Muscle of leg (tissue), 16 donors: ENCODE measurements at places on chromosomes 5 and 9. TPM values are rescaled to one million over a fixed set of nuclear protein-coding genes. Genes with fewer than 3 reads are reported as not detected.

The PRLR gene
- polyA plus RNA-seq, result 0.60 TPM

The PCDHA2 gene
- polyA plus RNA-seq, result 0.05 TPM

The TERT gene
- polyA plus RNA-seq, result 0.08 TPM

The ZBED3 gene
- polyA plus RNA-seq, result 8.9 TPM

The PTPA gene
- 122 TPM for polyA plus RNA-seq

The SPINK1 gene
- 1.8 TPM for polyA plus RNA-seq

The IFNA21 gene
- polyA plus RNA-seq, result not detected

The CTXN3 gene
- 3.7 TPM for polyA plus RNA-seq

The MEF2C gene
- polyA plus RNA-seq, result 440 TPM

The ORM2 gene
- not detected for polyA plus RNA-seq

The GLDC gene
- polyA plus RNA-seq, result 1.5 TPM

The HAVCR2 gene
- polyA plus RNA-seq, result 2.0 TPM

The MCTP1 gene
- 7.1 TPM for polyA plus RNA-seq

The PCDHA8 gene
- polyA plus RNA-seq, result not detected

The IGFBPL1 gene
- 0.76 TPM for polyA plus RNA-seq

The ACER2 gene
- 1.4 TPM for polyA plus RNA-seq

- DNase-seq, result no peak
Observed at GRCh38 chr5:124110942-124111341, 599.0 kb downstream of the CSNK1G3 start.

DNA sequence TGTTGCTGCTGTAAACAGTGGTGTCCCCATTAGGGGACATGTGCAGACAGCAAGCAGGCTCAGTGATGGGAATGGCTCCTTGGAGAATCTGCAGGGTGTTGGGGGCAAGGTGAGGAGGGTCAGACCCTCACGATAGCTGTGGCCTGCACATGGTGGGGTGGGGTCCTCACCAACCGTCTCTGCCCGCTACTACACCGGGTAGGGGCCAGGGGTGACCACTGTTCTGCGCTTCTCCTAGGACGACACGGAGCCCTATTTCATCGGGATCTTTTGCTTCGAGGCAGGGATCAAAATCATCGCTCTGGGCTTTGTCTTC lies 4.9 kb downstream of the CACNA1B start:
- no peak for DNase-seq

GRCh38 chr5:110038297-110038997 lies 348.7 kb downstream of the MAN2A1 start:
- DNase-seq, result no peak

- DNase-seq, result no peak
Observed at GRCh38 chr5:67098656-67099055, 97.9 kb downstream of the CD180 start.

- DNase-seq, result no peak
Observed at GRCh38 chr9:95092262-95093072, 225.0 kb downstream of the FANCC start.

- DNase-seq, result peak; percentile 9
Observed at GRCh38 chr5:169494941-169495548, 88.5 kb upstream of the SPDL1 start.

GRCh38 chr5:173245319-173246134 lies 10.5 kb upstream of the NKX2-5 start:
- no peak for DNase-seq

GRCh38 chr9:19397845-19398244 lies 11.0 kb upstream of the ACER2 start:
- no peak for DNase-seq

DNA sequence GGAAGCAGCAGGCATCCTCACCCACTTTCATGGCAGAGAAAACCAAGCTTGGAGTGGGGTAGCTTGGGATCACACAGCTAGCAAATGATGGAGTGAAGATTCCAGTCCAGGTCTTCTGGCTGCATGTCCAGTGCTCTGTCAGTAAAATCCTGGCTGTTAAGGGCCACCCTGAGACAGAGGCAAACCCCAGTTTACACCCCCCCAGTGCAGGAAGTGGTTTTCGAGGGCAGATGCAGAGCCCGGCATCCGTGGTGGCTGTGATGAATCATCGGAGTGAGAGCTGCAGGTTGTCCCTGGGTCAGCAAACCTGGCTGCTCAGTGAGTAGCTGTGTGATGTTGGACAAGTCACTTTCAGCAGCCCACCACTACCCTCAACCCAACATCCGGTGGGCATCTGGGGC lies 115.4 kb downstream of the RGS3 start:
- DNase-seq, result peak; percentile 52

- no peak for DNase-seq
Observed at GRCh38 chr9:97938081-97938644, at the start of gene HEMGN. TSS of gene HEMGN (minus strand) at chr9:97938172. CDS start at chr9:97938136, 36 bp downstream.

DNA sequence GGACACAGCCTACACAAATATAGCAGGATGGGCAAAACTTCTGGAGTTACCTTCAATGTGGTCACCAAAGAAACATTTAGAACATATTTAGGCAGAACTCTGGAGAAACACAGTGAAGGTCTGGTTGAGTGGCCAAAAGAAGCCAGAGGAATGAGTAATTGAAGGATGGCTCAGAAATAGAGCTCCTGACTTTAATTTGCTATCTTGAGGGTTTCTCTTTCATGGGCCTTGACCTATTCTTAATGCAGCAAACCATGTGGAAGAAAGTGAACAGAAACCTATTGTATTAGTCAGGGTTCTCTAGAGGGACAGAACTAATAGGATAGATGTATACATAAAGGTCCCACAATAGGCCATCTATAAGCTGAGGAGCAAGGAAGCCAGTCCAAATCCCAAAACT lies 650.5 kb downstream of the ACTL7B start:
- DNase-seq, result no peak

DNA sequence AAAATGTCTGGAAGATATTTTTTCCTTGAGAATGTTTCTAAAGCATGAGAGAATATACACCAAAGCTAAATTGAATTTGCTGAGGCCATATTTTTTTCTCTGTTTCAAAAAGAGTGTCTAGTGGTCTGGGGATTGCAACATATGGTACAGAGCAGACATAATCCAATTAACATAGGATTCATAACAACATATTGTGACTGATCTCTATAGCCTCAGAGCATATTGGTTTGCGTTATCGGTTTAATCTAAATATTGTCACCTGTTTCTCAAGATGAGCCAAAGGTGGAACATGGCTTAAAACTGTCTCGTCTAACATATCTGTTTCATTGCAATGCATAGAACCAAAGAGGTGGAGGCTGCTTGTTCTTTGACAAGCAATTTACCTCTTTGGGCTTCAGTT lies 3.9 kb downstream of the PPP3R2 start:
- no peak for DNase-seq

GRCh38 chr9:36451949-36452348 lies 51.9 kb upstream of the RNF38 start:
- no peak for DNase-seq

DNA sequence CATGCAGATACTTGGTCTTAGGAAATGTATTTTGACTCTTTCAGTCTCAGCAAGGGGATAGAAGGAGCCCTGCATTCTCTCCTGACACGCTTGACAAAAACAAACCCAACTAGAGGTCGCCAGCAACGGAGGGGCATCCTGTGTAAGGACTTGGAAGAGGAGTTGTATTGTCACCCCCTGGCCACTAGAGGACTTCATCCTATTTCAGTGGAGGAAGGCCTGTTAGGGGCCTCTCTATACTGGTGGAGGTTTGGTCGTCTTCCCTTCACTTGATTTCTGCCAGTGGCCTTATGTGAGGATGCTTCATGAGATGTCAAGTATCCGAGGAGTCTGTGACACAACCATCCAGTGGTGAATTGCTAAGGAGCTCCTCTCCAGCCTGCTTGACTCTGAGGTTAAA lies 122.8 kb upstream of the STC2 start:
- no peak for DNase-seq

GRCh38 chr5:51651889-51652288 lies 268.6 kb downstream of the ISL1 start:
- DNase-seq, result no peak

DNA sequence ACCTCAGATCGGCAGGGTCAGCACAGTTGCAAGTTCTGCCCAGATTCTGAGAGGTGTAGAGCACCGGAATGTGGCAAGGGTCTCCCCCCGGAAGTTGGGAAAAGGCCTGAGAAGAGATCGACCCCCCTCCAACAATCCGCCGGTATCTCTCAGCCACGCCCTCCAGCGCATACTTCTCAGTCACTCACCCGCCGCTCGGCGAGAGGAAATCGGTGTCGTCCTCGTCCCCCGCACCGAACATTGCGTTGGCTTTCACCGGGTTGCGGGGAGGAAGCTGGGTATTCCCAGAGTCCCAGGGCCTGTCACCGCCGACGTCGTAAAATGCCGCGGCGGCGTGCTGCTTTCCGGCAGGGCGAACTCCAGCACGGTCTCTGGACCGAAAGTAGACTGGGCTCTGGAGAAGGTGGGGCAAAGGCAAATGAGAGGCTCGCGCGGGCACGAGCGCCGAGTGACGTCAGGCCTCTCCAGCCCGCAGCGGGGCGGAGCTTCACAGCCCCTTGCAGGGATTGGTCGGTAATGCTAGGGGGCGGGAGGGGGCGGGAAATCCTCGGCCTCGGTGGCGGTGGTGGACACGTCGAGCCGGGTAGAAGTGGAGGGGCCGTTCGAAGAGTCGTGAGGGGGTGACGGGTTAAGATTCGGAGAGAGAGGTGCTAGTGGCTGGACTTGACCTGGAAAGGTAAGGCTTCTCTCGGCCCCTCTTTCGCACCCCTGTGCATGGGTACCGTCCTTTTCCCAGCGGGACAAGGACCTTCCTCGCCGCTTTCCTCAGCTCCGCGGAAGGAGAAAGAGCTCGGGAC lies at the start of the genes FKBP15 and SLC31A1:
FKBP15 (minus strand) TSS at position 275 of the 797 bp plus-strand sequence; CDS start at position 241, 34 bp downstream.
SLC31A1 (plus strand) TSS at position 542 of the 797 bp plus-strand sequence. CDS start 34,605 bp downstream, outside the sequence.
- DNase-seq, result peak; percentile 100

GRCh38 chr5:78600687-78601414 lies 47.7 kb downstream of the LHFPL2 start:
- DNase-seq, result peak; percentile 89

GRCh38 chr5:56492812-56493211 lies 259.7 kb upstream of the ANKRD55 start:
- no peak for DNase-seq

DNA sequence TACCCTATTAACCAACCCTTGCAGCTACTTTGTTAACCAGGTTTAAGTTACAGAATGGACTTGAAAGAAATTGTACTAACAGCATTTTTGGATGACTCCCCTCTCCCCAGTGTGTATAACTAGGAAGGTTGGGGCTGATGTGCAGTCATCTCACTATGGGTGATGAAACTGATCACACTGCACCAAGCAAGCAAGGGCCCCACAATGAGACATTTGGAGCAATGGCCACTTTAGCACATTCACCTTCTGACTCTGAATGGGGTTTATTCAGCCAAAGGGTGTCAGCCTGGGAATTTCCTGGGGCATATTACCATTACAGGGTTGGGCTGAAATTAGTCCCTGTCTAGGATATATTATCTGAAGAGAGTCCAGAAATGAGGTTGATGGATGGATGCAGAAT lies 18.7 kb upstream of the CYFIP2 start:
- no peak for DNase-seq

- DNase-seq, result peak; percentile 83
Observed at GRCh38 chr5:40383749-40384651, 295.7 kb upstream of the PTGER4 start.

- no peak for DNase-seq
Observed at GRCh38 chr5:157080286-157080685, 21.4 kb upstream of the HAVCR1 start.

GRCh38 chr5:107303171-107303968 lies 367.4 kb downstream of the EFNA5 start:
- DNase-seq, result no peak
